ENCODE measurements at places on chromosomes 16 and 17.

GRCh38 chr17:76422406-76422805, 30.5 kb downstream of the UBE2O start:
- DNase-seq: no peak

DNA sequence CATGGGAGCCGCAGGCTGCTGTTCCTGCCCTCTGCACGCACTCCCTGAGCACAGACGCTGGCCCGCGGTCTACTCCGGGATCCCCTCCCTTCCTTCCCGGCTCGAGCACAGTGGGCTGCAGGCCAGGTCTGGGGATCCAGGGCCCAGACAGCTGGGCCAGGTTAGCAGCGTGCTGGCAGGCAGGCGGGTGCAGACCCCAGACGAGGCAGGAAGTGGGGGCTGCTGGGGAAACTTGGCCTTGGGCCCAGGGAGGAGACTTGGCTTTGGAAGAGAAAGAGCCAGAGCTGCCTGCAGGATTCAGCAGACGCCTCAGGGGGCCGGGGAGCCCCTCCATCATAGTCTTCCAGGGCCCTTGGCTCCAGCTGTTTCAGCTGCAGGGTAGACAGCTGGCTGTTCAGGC, 30.2 kb upstream of the ABCC3 start:
- DNase-seq: peak; percentile 19

- DNase-seq: peak; percentile 82
Observed at GRCh38 chr17:45123930-45124796, 8.2 kb downstream of the PLCD3 start.

DNA sequence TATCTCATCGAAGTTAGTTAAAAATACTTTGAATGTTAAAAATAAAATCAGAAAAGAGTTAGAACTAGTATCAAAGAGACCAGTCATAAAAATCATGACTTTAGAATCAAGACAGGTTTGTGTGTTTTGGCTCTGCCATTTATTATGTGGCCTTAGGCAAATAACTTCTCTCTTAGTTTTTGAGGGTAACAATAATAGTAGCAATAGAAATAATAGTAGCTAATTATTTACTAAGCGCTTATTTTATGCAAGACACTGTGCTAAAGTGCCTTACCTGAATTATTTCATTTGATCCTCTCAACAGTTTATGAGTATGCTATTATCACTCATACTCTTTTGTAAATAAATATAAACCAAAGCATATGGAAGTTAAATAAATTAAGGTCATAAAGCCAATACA, 77.0 kb downstream of the SMURF2 start:
- no peak for DNase-seq

DNA sequence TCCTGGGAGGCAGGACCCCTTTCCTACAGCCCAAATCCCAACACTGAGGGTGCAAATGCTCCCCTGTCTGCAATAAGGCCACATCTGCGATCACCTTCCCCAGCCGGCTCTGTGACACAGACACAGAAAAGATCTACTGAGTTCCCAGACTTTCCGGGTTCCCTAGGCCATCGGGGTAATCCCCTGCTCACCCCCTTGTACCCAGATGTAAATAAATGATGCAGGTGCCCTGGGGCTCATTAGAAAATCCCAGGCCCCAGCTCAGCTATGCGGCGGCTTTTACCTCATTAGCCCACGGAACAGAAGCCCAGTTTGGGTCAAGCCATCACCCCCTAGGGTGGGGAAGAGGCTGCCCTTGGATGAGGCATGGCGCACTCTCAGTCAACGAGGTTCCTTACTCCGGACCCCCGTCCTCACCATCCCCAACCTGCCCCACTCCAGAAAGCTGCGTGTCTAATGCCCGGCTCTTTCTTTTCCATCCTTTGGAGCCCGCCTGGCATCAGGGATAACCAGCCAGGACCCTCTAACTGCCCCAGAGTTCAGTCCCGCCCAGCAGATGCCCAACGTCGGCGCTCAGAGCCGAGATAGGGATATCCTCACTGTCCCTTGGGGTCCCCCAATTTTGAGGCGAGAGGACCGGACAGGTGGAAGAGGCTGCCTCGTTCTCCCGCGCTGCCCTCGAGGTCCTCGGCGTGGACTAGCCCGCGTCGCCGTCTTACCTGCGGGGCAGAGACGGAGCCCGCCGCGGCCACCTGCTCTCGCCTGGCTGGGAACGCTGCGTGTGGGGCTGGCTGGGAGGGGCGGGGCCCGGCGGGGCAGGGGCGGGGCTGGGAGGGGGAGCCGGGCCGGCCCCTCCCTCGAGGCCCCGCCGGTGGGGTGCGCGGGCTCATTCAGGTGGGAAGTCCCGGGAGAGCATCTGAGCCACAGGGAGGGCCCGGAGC, at the start of gene ZNF385C:
TSS of gene ZNF385C (minus strand) at position 783 of the 941 bp plus-strand sequence. CDS start 35,417 bp downstream, outside the sequence.
- no peak for DNase-seq

GRCh38 chr16:17829811-17830210, 359.1 kb upstream of the XYLT1 start:
- DNase-seq: no peak
